Activated CD4-positive, alpha-beta memory T cell treated with anti-CD3 and anti-CD28 coated beads, Interleukin-2, amount 10 ng/mL, durations not matched to agents 7 days and 5 days (primary cell): ENCODE measurements at places on chromosomes 4 and X. TPM values are rescaled to one million over a fixed set of nuclear protein-coding genes. Genes with fewer than 3 reads are reported as not detected.
A peak's percentile ranks its signal among the peaks of the same experiment; 100 is the strongest.

LRRC66 gene
- total RNA-seq = 0.28 TPM

DNA sequence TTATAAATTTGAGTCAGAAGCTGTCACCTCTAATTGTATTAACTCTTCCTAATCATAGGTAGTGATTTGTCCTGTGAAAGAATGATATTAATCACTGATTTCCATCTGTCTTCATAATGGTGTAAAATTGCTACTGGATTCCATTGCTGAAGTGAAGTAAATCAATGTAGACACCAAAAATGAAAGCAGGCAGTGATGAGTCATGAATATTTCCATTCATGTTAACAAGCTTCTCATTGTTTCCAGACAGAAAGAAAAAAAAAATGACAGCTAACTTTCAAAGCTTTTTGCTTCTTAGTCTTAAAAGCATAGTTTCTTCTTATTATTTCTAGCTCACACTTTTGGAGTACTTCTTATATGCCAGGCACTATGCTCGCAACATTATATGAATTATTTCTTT lies 21.5 kb downstream of the FAM114A1 start:
- DNase-seq = no peak

- DNase-seq = no peak
Measured at GRCh38 chrX:149908308-149908707, 21.1 kb upstream of the HSFX4 start.

DNA sequence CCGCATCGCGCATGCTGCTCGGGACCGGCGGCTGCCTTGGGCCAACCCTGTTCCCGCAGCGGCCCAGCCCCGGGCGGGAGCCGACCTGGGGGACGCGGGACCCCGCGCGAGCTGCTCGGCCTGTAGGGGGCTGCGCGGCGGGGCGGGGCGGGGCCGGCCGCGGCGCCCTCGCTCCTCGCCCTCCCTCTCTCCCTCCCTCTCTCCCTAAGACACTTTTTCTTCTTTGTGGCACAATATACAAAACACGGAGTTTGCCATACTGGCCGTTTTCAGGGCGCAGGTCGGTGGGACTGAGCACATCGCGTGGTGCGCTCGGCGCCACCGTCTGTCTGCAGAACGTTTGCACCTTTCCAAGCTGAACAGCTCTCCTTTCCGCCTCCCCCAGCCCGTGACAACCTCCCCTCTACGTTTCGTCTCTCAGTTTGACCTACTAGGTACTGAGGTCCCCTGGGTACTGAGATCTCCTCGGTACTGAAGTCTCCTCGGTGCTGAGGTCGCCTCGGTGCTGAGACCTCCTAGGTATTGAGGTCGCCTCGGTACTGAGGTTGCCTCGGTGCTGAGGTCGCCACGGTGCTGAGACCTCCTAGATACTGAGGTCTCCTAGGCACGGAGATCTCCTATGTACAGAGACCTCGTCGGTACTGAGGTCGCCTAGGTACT lies 261.1 kb upstream of the PLCXD1 start:
- peak; percentile 16 for DNase-seq

GRCh38 chr4:38366997-38367396 lies 297.0 kb upstream of the KLF3 start:
- DNase-seq = no peak

CCDC120 gene
- 6.5 TPM for total RNA-seq

DNA sequence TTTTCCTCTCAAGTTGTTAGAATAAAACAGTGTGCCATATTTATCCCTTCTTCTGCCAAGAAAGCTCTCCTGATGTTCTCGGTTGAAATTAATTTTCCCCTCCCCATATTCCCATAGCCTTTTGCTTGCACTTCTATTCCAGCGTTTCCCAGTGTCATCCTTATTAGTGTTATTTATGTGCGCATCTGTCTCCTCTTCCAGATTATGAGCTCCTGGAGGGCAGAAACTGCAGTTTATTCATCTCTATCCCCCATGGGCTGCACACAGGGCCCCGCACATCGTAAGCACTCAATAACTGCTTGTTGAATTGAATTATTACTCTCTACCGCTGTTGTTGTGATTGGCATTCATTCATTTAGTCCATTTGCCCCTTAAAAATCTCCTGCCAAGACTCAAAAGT lies 149.4 kb downstream of the SOX3 start:
- no peak for DNase-seq

- no peak for DNase-seq
Measured at GRCh38 chrX:31929366-31929765, 857.5 kb upstream of the FTHL17 start.

DNA sequence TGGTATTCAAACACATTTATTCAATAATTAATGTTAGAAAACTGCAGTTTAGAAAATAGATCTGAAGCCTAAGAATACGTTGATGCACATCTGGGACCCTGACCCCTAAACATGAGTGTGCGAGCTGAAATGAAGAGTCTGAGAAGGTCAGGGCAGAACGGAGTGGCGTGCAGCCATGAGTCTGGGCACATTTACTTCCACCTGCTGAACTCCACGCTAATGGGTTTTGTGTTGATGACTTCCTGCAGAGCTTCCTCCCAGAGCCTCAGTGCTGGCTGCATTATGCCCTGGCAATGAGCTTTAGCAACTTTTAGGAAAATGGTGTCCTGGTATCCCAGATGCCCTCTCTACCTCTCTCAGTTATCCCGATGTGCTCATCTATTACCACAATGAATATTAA lies 53.1 kb downstream of the FAM114A1 start:
- DNase-seq = no peak

DNA sequence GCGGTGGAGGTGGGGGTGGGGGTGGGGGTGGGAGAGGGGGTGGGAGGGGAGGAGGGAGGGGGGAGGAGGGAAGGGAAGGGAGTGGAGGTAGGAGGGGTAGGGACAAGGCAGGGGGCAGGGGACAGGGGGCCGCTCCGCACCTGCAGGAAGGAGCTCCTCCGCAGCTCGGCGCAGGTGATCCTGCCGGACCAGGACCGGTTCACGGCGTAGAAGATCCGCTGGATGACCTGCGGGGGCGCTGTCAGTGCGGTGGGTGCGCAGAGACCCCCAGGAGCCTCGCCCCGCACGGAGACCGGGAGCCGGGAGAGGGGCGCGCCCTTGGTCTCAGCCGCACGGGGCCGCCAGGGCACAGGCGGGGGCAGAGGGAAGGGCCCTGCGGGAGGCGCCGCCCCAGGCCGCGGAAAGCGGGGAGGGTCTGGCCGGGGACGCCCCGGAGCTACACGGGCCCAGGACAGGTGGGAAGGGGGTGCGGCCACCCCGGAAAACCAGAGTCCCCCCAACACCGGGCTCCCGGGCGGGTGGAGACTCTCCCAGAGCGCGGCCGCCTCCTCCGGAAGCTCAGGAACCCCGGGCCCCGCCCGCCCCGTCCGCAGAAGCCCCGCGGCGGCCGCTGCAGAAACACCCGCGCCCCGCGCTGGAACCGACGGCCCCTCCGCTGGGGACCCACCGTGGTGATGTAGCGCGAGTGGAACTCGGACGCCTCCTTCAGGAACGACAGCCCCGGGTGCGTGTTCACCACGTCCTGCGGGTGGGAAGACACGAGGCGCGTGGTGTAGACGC lies 27.6 kb upstream of the GTPBP6 start:
- DNase-seq = no peak

PAK3 gene
- total RNA-seq = 1.4 TPM

DNA sequence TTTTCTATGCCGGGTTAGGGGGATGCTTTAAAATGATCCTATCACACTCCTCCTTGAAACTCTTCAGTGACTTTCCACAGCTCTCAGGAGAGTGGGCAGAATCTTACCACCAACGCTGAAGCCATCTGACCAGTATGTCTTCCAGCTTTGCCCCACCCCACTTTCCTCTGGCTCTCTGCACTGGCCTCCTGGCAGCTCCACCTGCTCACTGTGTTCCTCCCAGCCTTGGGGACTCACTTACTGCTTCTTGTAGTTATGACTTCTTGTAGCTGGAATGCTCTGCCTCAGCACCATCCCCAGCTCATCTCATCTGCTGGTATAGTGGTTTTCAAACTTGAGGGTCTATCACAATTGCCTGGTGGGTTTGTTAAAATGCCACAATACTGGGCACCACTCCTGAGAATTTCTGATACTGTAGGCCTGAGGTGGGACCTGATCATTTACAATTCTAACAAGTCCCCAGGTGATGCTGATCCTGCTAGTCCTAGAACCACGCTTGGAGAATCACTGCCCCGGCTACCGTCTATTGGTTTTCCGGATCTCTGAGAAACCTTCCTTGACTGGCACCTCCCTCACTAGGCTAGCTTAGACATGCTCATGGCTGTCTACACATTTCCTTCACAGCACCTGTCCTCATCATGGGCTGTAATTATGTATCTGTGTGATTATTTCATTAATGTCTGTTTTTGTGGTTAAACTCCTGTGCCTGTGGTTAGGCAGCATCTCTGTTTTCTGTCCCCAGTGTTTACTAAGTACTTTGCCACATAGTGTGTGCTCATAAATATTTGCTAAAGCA lies 152.2 kb downstream of the MGST2 start:
- DNase-seq = no peak

DNA sequence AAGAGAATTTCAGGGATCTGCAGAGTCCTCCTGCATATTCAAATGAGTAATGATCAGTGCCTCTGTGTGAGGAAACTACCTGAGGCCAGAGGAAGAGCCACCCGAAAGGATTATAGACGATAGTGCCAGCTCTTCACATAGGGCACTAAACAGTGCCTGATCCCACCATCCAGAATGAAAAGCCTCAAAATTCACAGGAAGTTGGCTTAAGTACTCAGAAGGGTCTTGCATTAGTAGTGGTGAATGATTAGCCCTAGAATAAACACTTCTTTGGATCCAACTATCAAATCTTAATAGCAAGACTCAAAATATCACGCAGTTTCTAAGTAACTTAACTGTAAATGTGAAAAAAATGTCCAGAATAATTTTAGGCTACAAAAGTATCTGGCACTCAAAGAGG lies 324.4 kb downstream of the ZNF674 start:
- no peak for DNase-seq

GRCh38 chr4:17182888-17183287 lies 284.4 kb upstream of the LDB2 start:
- no peak for DNase-seq

DNA sequence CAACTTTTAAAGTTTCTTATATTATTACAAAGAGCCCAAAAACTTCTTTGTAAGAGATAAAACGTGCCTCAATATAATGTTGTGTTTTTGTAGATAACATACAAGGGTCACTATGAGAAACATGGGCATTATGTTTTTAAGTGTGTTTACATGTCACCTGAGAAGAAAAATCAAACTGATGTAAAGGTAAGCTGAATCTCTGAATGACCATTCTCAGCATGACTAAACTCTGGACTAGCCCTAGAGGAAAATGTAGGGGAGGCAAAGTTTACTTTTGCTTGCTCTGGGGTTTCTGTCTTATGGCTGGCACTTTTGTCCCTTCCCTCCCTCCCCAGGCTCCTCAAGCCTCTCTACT lies 6.8 kb downstream of the MEPE start:
- DNase-seq = no peak

VCX2 gene
- total RNA-seq = not detected

DNA sequence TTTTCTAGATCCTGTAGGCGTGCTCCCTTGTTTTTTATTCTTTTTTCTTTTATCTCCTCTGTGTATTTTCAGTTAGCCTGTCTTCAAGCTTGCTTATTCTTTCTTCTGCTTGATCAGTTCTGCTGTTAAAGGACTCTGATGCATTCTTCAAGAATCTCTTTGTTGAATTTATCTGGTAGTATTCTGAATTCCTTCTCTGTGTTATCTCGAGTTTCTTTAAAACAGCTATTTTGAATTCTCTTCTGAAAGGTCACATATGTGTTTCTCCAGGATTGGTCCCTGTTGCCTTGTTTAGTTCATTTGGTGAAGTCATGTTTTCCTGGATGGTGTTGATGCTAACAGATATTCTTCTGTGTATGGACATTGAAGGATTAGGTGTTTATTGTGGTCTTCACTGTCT lies 15.3 kb downstream of the RAB33B start:
- no peak for DNase-seq

DNA sequence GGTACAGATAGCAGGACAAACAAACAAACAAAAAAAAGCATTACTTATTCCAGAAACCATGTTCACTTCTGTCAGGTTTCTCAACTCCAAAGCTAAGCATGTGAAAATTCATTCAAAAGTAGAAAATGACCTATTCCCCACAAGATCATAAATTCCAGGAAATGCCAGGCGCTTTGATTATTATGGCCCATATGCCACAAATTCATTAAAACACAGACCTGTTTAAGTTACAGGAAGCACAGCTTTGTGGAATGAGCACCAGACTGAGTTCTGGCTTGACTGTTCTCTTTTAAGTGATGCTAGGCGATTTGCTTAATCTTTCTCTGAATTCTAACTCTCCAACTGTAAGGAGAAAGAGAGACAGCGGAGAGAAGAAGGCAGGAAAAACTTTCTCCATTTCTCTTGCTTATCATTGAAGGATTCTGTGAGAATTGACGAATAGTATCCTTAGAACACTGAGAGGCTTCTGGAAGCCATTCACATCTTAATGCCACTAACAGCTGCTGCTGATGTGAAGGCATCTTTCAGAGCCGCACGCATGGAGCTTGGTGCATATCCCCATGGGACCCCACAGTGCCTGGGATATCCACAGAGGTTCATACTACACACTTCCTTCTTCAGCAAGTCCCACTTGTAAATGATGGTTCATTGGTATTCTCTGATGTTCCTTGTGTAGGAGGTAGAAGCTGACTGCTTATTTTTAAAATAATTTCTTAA lies 138.0 kb downstream of the ZNF674 start:
- DNase-seq = no peak

- DNase-seq = no peak
Measured at GRCh38 chr4:26000274-26000950, 86.4 kb downstream of the SMIM20 start.

CLDN34 gene
- not detected for total RNA-seq

GRCh38 chrX:39808471-39808917 lies 289.3 kb downstream of the BCOR start:
- DNase-seq = no peak

- DNase-seq = no peak
Measured at GRCh38 chr4:165765053-165765452, 108.0 kb upstream of the TLL1 start.

DNA sequence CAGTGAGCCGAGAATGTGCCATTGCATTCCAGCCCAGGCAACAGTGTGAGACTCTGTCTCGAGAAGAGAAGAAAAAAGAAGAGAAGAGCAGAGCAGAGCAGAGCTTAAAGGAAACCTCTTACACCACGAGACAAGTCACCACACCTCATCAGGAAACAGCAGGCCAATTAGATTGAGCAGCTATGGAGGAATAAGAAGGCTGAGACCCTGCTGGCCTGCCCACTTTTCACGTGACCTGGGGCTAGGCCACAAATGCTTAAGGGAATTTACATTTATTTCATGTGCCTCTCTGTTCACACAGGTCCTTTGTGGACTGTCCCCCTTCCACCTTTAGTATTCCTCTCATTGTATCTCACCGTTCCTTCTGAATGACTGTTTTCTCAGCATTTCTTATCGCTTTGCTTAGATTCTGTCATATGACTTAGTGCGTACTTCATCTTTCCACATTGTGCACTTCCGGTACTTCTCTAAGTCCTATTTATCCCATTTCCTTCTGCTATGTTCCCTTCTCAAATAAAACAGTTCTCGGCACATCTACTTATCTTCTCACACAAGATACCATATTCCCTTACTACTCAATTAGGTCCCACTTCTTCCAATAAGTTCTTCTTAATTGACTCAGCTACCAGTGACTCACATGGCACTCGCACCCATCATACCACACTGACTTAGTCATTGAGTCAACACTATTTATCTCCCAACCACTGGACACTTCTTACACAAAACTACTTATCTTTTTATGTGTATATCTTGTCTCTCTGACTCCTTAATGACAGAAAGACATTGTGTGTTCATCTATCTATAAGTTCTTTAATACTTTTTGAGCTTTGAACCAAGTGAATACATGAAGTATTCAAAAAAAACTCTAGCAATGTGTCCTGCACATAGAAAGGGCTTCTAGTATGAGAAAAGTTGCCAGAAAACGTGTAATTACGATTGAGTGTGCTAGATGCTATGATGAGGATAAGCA lies 11.0 kb downstream of the CUL4B start:
- DNase-seq = peak; percentile 17

RHOXF1 gene
- not detected for total RNA-seq
